Melanocyte of skin (primary cell): ENCODE measurements at places on chromosomes 3 and 15. TPM values are rescaled to one million over a fixed set of nuclear protein-coding genes. Genes with fewer than 3 reads are reported as not detected.

Gene MYEF2
- 5.1 and 7.6 TPM in 2 replicates for total RNA-seq

Gene RABL3
- 9.6 and 14.9 TPM in 2 replicates for total RNA-seq

Gene TRAT1
- total RNA-seq, result not detected in 2 replicates

Gene MINAR1
- 1.7 and 2.2 TPM in 2 replicates for total RNA-seq

Gene FGD5
- not detected in 2 replicates for total RNA-seq

Gene TEX264
- 74.8 and 77.3 TPM in 2 replicates for total RNA-seq

Gene SKOR1
- under 0.01 TPM in 2 replicates for total RNA-seq

Gene CFAP20DC
- 8.6 and 10.3 TPM in 2 replicates for total RNA-seq

Gene SPATA12
- under 0.01 TPM in 1 of 2 replicates, not detected in the other for total RNA-seq

Gene ASB14
- total RNA-seq, result not detected in 2 replicates

Gene ATP10A
- 94.6 and 101 TPM in 2 replicates for total RNA-seq

Gene TTLL13
- under 0.01 TPM in 1 of 2 replicates, not detected in the other for total RNA-seq

Gene UBXN7
- total RNA-seq, result 20.6 and 21.3 TPM in 2 replicates

Gene CLDN16
- under 0.01 TPM in 1 of 2 replicates, not detected in the other for total RNA-seq
